ENCODE measurements at places on chromosomes 1 and 21.
A peak's percentile ranks its signal among the peaks of the same experiment; 100 is the strongest.

GRCh38 chr1:61362351-61362750 lies 280.0 kb downstream of the NFIA start:
- DNase-seq: no peak

DNA sequence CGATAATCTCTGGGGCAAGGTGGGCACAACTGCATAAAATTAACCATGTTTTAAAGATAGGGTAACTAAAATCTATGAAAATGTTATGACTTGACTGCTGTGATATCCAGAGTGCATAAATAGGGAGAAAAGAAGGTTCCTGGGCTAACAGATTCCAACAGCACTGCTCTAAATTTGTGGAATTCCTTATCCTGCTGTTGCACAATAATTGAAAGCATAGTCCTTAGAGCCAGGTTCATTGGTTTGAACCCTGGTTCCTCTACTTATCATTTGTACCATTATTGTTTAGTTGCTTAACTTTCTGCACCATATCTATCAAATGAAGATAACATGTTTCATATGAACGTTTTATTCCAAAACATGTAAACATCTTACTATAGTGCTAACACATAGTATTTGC lies 219.0 kb downstream of the NUF2 start:
- DNase-seq: no peak

- DNase-seq: no peak
These were observed 7.3 kb downstream of the SH3BGRL3 start for GRCh38 chr1:26287033-26287711.

DNA sequence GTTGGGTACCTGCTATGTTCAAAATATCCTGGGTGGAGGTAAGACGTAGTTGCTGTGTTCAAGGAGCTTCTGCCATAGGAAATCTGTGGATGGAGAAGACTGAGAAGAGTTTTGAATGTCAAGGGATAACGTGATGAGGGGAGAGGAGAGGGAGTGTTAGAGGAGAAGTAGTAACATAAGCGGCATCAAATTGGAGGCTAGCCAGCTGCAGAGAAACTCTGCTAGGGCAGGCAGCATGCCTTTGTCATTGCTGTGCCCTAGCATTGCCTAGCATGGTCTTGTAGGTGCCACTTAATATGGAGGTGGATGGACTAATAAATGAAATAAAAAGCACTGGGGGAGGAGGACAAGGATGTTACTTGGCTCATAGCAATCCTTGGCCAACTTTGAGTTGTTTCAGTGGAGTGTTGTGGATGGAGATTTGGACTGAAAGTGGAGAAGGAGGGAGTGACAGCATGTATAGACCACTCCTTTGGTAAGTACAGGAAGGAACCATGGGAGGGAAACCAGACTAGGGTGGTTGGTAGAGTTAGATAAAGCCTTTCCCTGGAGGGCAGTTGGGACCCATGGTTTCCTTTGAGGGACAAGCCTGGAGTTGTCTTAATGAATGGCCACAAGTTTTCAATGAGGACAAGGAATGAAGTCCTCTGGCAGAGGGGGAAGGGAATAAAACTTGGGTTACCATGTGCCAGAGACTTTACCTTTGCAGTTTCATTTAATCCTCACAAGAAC lies 6.3 kb downstream of the VANGL1 start:
- DNase-seq: no peak

GRCh38 chr1:162033428-162033827 lies 9.8 kb upstream of the OLFML2B start:
- no peak for DNase-seq

- DNase-seq: no peak
These were observed 7.8 kb downstream of the PGM1 start for GRCh38 chr1:63601061-63601460.

DNA sequence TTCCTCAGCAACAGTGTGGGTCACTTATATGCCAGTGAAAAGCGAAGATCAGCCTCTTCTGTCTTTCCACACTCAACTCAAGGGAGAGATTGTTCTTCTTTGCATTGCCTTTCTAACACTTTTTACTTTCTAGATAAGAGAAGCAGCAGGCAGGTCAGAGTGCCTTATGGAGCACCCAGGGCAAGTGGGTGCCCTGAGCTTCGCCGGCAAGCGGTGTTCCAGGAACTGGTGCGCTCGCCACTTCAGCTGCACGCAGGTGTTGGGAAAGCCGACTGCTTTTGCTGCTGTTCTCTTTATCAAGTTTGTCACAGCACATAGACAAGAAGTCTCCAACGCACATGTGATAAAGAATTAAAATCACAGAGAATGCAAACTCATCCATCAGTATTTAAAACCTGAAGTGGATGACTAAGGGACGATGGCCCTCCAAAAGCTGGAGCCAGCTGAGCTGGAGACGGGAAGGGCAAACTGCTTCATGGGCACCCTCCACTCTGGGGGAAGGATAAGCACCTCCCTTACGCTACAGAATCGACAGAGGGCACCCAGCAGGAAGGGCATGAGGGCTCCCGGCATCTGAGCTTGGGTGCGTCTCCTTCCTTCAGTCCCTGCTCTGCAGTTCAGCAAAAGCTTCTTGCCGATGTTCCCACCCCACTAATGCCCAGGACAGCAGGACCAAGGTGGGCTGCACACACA lies 20.7 kb downstream of the UBE2G2 start:
- DNase-seq: no peak

- peak; percentile 94 for DNase-seq
These were observed at the start of gene LAMTOR2 for GRCh38 chr1:156054500-156055280. Gene LAMTOR2 (plus strand): TSS chr1:156054782. CDS start chr1:156054890, 108 bp downstream.

DNA sequence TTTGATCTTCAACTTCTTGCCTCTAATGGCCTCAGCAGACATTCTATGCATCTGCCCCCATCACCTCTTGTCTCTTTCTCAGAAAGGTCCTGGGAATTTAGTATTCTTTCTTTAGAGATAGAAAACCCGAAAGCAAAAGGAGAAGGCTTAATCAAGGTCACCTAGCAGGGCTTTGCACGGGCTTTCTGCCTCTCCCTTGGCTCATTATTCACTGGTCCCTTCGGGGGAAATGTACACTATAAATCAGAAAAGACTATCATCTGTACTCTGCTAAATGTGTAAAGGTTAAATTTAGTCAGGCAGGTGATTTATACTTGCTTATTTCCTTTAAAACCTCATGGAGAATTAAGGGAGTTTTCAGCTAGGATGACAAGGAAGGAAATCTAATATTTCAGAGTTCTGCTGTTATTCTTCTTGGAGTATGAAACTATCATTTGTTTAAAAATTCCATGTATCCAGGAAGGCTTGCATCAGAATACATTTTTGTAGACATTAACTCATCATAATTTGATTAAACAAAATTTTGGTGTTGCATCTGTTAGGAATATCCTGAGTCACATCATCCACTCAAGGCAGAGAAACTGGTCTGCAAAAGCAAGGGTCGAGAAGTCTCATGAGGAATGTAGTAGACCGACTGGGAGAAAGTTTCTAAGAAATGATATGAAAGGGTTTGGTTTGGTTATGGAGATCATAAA lies 124.6 kb downstream of the GABPA start:
- no peak for DNase-seq

- DNase-seq: no peak
These were observed 20.8 kb downstream of the ADAMTS5 start for GRCh38 chr21:26945916-26946675.

GRCh38 chr1:17236779-17237560 lies 11.9 kb upstream of the PADI3 start:
- peak; percentile 97 for DNase-seq

GRCh38 chr1:92583821-92584760 lies 97.4 kb upstream of the GFI1 start:
- DNase-seq: no peak

DNA sequence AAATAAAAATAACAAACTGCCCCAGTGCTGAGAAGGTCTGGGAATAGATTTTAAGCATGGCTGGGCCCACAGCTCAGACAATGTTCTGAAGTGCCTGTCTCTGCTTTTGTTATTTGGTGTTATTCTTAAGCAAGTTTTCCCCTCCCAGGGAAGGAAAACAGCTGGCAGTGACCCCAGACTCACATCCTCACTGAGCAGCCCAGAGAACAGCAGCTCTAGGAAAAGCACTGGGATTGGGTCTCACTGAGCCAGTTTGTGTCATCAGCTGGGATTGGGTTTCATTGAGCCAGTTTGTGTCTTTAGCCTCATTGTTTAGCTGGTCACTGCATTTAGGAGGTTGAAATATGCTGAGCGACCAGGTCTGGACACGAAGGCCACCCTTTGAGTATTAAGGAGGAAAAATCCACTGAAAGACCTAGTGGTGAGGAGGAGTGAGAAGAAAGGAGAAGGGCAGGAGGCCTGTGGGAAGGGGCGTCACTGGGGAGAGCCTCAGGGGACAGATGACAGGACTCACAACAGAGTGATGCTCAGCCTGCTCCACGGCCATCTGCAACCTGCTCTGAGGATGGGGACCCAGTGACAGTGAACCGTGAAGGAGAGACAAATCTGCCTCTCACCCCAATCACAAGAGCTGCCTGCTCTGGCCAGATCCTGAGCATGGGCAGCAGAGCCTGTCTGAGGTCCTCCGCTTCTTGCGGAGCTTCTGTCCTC lies 103.8 kb downstream of the TOMM20 start:
- no peak for DNase-seq

DNA sequence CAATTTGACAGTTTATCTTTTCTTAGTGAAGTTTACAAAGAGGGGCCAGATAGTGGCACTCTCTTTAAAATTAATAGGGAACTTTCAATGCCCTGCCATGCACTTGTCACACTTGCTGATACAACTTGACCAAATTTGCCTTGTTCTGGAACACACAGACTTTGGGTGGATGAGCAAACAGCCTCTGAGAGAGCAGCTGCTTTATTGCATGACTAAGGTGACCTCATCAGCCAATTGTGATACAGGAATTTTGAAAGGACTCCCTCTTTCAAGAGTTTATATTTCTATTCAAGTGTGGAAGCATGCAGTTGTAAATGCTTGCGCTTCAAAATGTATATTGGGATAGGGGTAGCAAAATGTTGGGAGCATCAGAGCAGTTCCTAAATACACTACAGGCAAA lies 2.1 kb upstream of the RGS1 start:
- DNase-seq: no peak

- DNase-seq: no peak
These were observed 68.3 kb upstream of the NR5A2 start for GRCh38 chr1:199959033-199959774.

DNA sequence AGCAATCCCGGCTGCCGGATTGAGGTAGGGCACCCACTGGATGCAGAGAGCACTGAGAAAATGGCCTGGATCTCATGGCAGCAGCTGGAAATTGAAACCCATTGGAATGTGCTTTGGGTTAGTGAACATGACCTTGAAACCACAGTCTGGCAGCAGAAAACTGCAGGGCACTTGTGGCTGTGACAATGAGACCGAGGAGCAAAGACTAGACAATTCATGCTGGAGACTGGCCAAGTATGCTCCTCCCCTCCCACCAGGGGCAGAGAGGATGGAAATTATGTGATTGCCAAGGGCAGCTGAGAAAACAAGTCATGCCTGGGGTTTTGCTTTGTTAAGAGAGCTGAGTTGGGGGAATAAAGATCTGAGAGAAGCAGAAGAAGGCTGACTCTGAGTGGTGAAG lies 60.7 kb downstream of the ZNF697 start:
- no peak for DNase-seq

DNA sequence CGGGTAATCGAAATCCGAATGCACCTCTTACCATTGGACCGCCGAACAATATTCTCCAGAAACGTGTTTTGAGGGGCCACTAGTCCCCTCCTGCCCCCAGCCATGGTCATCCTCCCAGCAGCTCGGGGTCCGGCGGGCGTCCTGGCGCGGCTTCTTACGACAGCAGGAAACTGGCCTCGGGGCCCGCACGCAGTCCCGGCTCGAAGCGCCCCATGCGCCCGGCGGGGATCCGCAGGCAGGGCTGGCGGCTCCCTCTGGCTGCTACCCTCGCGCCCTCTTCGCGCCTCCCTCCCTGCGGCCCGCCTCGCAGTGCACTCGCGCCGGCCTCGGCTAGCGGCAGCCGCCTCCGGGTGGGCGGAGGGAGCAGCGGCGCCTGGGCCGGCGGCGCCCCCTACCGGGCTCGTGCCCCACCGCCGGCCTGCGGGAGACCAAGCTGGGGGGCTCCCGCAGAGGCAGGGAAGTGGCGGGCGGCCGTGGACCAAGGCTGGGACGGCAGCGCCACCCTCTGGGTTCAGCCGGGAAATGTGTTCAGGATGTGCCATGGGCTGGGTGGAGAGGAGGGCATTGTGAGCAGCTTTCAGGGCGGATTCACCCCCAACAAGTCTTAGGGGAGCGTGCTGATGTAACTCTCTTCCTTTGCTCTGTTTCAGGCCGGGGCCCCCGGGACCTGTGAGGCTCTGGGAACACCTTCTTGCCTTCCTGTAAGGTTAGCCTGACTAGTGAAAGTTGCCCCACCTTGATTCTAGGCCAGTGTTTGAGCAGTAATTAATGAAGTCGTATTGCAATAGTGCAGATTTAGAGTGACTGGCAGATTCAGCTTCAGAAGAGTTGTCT lies at the start of gene KCNH1:
Gene KCNH1 (minus strand): TSS at position 313 of the 834 bp plus-strand sequence. CDS start 203 bp downstream, at position 110.
- DNase-seq: peak; percentile 81

- no peak for DNase-seq
These were observed 204.1 kb downstream of the GABPA start for GRCh38 chr21:25938658-25939395.

- no peak for DNase-seq
These were observed 6.7 kb upstream of the ABCG1 start for GRCh38 chr21:42212266-42212665.

All from stimulated activated CD4-positive, alpha-beta T cell treated with anti-CD3 and anti-CD28 coated beads, Interleukin-2, amount 100 ng/mL, for 48 hours (primary cell).